ENCODE measurements at places on chromosomes 2 and 18.
A peak's percentile ranks its signal among the peaks of the same experiment; 100 is the strongest.

DNA sequence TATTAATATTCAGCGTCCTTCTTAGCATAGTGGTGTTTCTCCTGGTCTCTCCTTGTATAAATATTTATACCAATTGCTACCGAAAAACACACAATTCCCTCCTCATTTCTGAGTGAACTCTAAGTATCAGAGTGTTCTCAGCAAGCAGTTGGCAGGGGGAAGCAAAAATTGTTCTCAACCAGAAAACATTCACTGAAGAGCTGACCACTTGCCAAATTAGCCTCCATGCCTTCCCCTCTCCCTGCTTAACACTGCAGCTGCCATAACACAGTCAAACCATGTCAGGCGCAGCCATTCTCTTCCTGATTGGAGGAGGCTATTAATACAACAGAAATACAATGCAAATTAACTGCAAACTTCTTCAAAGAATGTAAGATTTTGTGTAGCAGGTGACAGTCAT is 105.0 kb downstream of the COL6A3 start:
- no peak overlapping the region for H3K4me3 ChIP-seq
- DNase-seq, result no peak
- H3K36me3 ChIP-seq, result no peaks in the 10 kb centered on the region
- no peaks in the 10 kb centered on the region for H3K27me3 ChIP-seq
- H3K4me1 ChIP-seq, result peaks cover 19% of the 10 kb centered on the region

- H3K27me3 ChIP-seq, result no peaks in the 10 kb centered on the region
- no peaks in the 10 kb centered on the region for H3K4me1 ChIP-seq
- DNase-seq, result no peak
- no peak overlapping the region for H3K27ac ChIP-seq
- H3K4me3 ChIP-seq, result no peak overlapping the region
- H3K36me3 ChIP-seq, result no peaks in the 10 kb centered on the region
Measured at GRCh38 chr18:293536-293935, 25.7 kb upstream of the THOC1 start.

GRCh38 chr2:26626606-26627005 is 14.6 kb downstream of the CIB4 start:
- DNase-seq, result no peak
- no peak overlapping the region for H3K4me3 ChIP-seq
- H3K36me3 ChIP-seq, result no peaks in the 10 kb centered on the region
- no peak overlapping the region for H3K27ac ChIP-seq
- no peaks in the 10 kb centered on the region for H3K4me1 ChIP-seq
- H3K27me3 ChIP-seq, result peaks cover 3% of the 10 kb centered on the region

DNA sequence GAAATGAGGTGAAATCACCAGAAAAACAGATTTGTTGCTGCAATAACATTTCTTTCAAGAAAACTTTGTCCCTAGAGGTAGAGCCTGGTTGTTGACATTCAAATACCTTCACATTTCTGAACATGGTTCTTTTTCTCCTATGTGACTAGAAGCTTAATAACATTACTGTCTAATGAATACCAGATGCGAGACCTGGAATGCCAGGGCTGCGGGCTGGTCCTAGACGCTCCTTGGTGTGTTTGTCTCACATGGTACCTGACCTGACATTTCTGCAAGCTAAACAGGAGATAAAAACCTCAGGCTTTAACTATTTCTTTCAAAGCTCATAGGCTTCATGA is 38.5 kb downstream of the ACKR3 start:
- H3K36me3 ChIP-seq, result no peaks in the 10 kb centered on the region
- no peak overlapping the region for H3K27ac ChIP-seq

DNA sequence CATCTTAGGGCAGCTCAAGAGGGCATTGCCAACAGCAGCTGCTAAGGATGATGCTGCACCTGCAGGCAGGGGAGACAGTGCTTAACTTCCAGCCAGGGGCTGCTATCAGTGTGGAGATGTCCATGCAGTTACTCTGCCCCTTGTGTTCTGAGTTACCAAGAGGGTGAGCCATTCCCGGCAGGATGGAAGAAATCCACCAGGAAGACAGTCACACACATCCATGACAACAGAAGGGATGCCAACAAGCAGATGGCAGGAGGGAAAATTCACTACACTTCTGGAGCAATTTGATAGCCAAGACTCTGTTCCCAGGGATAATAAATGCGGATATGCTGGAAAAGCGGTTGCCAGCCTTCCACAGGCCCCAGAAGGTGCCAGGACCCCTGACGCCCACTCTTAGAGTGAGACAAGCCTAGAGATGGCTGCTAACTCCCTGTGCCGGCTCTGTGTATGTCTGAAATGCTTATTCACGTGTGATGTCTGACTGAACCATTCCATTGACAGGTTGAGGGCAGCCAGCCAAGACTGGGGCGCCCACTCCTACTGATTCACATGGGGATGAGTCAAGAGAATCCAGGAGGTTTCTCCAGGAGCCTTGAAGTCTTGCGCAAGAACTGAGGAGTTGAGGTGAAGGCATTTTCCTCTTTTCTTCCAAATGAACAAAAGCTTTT is 24.5 kb downstream of the LOXHD1 start:
- no peaks in the 10 kb centered on the region for H3K4me1 ChIP-seq
- no peaks in the 10 kb centered on the region for H3K27me3 ChIP-seq
- H3K4me3 ChIP-seq, result no peak overlapping the region
- no peaks in the 10 kb centered on the region for H3K36me3 ChIP-seq
- peak; percentile 42 for DNase-seq

- no peaks in the 10 kb centered on the region for H3K27me3 ChIP-seq
- DNase-seq, result no peak
- no peaks in the 10 kb centered on the region for H3K4me1 ChIP-seq
- H3K36me3 ChIP-seq, result no peaks in the 10 kb centered on the region
- no peak overlapping the region for H3K4me3 ChIP-seq
- H3K27ac ChIP-seq, result no peak overlapping the region
Measured at GRCh38 chr2:158823486-158824237, 28.5 kb downstream of the DAPL1 start.

GRCh38 chr2:196504788-196505187 is 134.7 kb upstream of the CCDC150 start:
- DNase-seq, result no peak
- no peak overlapping the region for H3K27ac ChIP-seq
- H3K4me1 ChIP-seq, result no peaks in the 10 kb centered on the region
- H3K27me3 ChIP-seq, result no peaks in the 10 kb centered on the region
- no peaks in the 10 kb centered on the region for H3K36me3 ChIP-seq

DNA sequence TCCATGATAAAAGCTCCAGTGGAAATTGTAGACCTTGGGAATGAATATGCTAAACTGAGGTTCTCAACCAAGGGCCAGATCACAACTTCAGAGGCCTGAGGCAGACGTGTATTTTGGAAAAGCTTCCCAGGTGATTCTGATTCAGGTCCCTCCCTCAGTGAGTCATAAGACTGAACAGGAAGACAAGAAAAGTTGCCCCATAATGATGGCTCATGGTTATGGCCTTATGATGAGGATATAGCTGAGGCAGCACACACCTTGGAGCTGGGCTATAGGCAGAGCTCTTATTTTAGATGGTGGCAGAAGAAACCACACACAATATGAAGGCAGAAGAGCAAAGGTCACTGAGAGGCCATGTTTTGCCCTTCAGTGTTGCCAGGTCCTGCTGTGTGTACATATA is 9.6 kb downstream of the ANTXR1 start:
- no peaks in the 10 kb centered on the region for H3K36me3 ChIP-seq
- H3K4me1 ChIP-seq, result peaks cover 44% of the 10 kb centered on the region
- no peaks in the 10 kb centered on the region for H3K27me3 ChIP-seq
- H3K4me3 ChIP-seq, result no peak overlapping the region
- peak; percentile 79 for DNase-seq

- no peak overlapping the region for H3K4me3 ChIP-seq
- no peaks in the 10 kb centered on the region for H3K4me1 ChIP-seq
- DNase-seq, result no peak
- H3K27ac ChIP-seq, result no peak overlapping the region
Measured at GRCh38 chr2:182393270-182393760, 33.5 kb downstream of the PDE1A start.

- H3K27me3 ChIP-seq, result no peaks in the 10 kb centered on the region
- no peak for DNase-seq
- no peak overlapping the region for H3K4me3 ChIP-seq
- peaks cover 8% of the 10 kb centered on the region for H3K36me3 ChIP-seq
Measured at GRCh38 chr2:3467654-3468053, 51.7 kb downstream of the ADI1 start.

- H3K27me3 ChIP-seq, result no peaks in the 10 kb centered on the region
- no peak overlapping the region for H3K4me3 ChIP-seq
- DNase-seq, result no peak
Measured at GRCh38 chr2:127142663-127143630, 36.0 kb upstream of the BIN1 start.

DNA sequence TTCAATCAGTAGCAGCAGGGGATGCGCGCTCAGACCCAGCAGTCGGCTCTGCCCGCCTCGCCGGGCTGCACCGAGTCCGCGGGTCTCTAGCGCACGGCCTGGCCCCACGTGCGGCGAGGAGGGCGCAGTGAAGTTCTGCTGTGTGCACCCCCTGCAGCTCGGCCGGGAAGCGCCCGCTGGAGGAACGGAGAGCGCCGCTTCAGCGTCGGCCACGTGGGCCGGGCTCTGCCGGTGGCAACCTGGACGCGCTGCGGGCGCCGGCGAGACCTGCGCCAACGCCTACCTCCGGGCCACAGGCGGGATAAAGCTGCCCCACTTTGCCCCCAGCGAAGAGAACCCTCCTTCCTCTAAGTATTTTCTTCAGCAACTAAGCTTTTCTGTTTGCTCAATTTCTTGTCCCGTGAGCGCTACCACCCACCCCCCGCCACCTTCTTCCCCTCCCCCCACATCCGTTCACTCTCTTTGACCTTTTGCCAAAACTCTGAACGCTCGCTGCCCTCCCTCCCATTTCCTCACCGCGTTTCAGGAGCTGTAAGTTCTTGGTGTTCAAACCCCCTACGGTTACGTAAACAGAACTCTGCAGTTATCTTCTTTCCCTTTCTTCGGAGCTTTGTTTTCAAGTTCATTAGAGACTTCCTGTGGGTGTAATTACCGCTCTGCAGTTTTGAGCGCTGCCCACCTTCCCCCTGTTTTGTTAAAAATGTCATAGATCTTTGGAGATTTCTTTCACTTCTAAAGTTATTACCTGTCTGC is 42.6 kb upstream of the EDAR start:
- H3K36me3 ChIP-seq, result no peaks in the 10 kb centered on the region
- H3K27ac ChIP-seq, result no peak overlapping the region
- peaks cover 3% of the 10 kb centered on the region for H3K4me1 ChIP-seq

DNA sequence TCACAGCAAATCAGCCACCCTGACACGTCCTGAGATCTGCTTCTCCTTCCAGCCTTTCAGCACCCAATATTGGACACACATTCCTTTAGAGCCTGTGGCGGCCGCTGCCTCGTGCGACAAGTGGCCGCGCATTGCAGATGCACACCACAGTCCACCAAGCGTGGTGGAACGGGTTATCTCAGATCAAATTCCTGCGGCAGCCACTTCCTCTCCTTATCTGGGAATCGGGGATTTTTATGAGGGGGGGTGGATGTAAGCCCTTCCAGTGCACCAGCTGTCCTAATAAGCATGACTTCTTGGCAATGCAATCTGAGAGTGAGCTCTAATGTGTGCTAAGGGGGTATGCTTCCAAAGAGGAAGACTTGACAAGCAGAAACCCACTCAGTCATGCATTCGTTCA is 18.3 kb upstream of the BMP10 start:
- H3K27ac ChIP-seq, result no peak overlapping the region
- H3K36me3 ChIP-seq, result no peaks in the 10 kb centered on the region
- no peaks in the 10 kb centered on the region for H3K4me1 ChIP-seq
- DNase-seq, result no peak
- H3K27me3 ChIP-seq, result no peaks in the 10 kb centered on the region

- H3K27me3 ChIP-seq, result no peaks in the 10 kb centered on the region
- peak overlapping the region; percentile 41 for H3K27ac ChIP-seq
- H3K4me1 ChIP-seq, result peaks cover 67% of the 10 kb centered on the region
- no peaks in the 10 kb centered on the region for H3K36me3 ChIP-seq
- no peak overlapping the region for H3K4me3 ChIP-seq
Measured at GRCh38 chr2:168528469-168528868, 72.4 kb downstream of the CERS6 start.
